ENCODE measurements at places on chromosomes 1 and 21.

GRCh38 chr1:86419277-86419903, 4.6 kb upstream of the CLCA2 start:
- no peak for DNase-seq

GRCh38 chr1:247441606-247442005, 16.3 kb downstream of the OR2B11 start:
- no peak for DNase-seq

DNA sequence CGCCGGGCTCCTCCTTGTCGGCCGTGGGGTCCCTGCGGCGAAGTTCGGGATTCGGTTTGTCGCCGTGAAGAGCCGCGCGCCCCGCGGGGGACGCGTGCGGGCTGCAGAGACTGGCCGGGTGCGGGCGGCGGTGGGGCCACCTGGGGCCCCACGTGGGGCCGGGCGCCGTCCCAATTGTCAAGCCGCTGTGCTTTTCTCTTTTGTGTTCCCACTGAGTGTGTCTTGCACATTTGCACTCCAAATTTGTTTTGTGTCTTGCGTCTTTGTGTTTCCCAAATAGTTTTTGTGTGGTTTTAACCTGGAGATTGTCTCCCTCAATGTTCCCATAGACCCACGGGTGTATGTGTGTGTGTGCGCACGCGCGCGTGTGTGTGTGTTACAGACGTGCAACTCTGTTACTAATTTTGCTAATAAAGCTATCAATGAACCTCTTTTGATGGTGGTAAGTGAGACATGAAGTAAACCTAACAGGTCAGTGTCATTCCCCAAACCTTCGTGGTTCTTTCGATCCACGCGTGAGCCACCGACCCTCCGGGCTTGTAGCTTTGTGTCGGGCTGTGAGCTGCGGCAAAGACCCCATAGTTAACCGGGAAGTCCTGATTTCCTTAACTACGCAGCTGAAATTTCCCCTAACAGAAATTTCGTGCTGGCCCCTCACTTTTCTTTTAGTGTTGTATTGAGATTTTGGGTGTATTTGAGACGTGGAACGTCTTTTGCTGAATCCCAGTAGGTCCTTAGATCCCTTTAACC, 708 bp downstream of the PRDM2 start:
- DNase-seq: no peak

DNA sequence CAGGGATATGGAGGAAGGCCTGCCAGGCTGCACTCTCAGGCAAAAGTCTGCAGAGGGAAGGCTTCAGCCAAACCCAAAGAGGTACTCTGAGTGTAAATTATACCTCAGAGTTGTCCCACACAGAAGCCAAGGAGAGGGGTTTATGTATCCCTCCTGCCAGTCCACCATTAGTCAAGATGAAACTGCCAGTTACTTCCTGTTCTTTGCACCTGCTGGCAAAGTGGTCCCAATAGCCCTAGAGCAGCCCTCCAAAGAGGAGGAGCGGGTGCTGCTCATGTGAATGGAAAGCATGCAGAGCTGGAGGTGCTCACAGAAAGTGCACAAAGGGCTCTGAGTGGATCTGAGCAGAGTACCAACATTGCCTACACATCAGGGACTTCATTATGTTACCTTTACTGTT, 37.1 kb upstream of the MCOLN3 start:
- no peak for DNase-seq

GRCh38 chr1:87989346-87989745, 660.7 kb downstream of the LMO4 start:
- DNase-seq: no peak

DNA sequence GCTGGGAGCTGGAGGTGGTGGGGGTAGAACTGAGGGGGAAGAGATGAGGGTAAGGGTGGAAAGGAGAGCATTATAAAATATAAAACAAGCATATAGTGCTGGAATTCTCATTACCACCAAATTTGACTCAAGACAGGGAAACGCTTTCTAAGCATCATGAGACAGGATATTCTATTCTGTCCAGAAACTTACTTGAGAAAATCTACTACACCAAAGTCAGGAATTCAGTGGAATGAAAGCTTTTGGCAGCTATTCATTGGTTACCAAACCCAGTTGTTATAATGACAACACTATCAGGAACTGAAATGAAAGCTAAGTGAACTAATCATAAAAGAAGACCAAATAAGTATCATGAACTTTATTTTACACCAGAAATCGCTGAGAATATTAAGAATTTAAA, 14.5 kb downstream of the AIDA start:
- no peak for DNase-seq

- no peak for DNase-seq
These were observed 312.7 kb upstream of the USP24 start for GRCh38 chr1:55527831-55528230.

GRCh38 chr1:221748981-221749380, 7.1 kb upstream of the DUSP10 start:
- no peak for DNase-seq

GRCh38 chr1:62327360-62328055, 8.3 kb upstream of the KANK4 start:
- peak; percentile 89 for DNase-seq

- DNase-seq: peak; percentile 66
These were observed 812 bp upstream of the ARF1 start for GRCh38 chr1:228081578-228082213.

DNA sequence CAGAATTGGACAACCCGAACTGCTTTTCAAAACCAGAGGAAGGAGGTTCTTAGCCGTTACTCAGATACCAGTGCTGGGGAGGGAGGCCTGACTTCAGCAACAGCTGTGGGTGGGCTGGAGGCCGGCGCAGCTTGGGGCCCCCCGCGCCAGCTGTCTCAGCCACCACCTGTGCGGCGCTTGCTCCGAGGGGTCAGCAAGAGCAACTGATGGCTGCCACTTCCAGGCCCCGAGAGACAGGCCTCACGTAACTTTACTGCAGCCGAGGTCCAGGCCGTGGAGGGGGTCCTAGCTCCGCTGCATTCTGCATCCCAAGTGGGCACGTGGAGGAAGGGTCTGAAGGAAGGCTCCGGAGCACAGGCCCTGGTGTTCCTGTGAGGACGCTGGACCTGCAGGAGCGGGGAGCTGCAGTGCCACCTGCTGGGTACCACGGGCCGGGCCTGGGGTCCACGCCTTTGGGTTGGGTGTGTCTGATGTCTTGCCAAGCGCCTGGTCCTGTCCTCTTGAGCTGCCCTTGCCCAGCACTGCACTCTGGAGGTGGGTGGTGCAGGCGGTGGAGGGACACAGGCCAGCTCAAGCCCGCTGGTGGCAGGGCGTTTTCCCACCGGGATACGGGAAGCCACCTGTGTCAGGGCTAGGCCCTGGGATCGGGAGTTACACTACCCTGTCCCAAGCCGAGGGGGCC, 9.8 kb downstream of the THAP3 start:
- DNase-seq: no peak

DNA sequence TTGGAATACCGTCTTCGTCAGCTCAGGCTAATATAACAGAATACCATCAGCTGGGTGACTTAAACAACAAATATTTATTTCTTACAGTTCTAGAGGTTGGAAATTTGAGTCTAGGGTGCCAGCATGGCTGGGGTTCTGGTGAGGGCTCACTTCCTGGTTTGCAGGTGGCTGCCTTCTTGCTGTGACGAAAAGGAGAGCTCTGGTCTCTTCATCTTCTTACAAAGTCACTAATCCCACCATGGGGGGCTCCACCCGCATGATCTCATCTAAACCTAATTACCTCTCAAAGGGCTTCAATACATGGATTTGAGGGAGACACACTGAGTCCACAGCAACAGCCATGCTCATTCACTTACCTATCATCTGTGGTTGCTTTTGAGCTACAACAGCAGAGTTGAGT, 78.3 kb downstream of the PSMG1 start:
- no peak for DNase-seq

- no peak for DNase-seq
These were observed 15.9 kb downstream of the ERRFI1 start for GRCh38 chr1:8010080-8010664.

DNA sequence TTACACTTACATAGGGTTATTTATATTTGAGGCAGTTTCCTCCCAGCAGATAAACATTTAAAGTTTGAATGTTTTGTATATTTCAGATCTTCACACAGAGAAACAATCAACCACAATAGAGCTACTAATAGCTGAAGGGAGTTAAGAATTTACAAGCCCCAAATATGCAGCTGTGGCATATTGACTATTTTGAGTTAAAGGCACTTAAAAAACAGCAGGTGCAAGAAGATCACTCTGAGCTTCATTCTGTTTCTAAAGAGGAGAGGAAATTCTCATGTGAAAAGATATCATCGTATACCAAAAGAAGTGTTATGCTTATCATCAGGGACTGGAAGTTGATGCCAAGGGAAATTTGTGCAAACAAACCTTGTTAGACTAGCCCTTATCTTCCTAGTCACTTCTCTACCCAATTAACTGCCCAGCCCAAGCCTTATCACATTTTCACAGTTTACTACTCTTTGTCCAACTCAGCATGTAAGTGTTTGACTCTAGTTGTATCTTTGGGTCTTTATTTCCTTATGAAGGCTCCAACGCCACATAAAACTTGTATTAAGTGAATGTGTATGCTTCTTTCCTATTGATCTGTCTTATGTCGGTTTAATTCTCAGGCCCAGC, 66.3 kb upstream of the COG2 start:
- DNase-seq: no peak

DNA sequence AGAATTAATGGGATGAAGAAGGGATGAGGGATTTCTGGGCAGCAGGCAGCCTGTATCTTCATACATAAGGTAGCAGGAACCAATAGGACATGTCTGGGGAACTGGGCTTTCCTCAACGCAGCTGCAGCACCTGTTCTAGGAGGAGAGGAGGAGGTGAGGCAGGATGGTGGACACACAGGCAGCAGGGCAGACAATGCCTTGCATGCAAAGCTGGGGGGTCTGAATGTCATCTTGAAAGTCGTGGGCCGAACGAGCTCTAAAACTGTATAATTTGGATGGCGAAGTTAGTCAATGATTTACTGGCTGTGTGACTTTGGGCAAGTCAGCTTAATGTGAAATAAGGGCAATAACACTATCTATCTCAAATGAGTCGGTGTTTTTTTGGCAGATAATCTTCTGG, 124.4 kb downstream of the BEND5 start:
- no peak for DNase-seq

DNA sequence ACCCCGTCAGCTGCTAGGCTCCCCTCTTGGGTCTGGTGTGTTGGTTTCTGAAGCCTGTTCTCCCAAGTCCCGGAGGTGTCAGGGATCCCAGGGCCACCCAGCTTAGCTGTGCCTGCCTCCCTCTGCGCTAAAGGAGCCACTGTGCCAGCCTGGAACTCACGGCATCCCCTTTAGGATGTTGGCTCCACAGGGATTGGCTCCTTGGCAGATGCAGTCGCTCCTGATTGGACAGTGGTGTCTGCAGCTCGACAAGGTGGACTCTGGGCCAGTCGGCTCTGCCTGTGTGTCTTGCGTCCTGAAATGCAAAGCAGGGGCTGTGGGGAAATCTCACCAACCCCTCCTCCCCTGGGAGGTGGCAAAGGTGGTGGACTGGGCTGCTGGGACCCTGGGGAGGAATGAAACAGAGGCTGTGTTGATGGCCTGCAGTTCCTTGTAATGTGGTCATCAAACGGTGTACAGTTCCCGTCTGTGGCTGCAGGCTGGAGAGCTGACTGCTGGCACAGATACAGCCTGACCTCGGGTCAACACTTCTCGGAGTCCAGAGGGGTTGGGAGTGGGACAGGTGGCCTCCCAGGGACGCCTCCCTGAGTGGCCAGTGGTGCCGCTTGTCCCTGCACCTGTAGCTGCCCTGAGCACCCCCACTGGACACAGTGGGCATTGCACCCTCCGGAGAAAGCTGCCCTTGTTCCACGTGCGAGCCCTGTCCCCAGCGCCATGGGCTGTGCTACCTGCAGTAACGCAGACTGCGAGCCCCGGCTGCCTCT, 11.5 kb upstream of the KCNAB2 start:
- peak; percentile 86 for DNase-seq

GRCh38 chr1:159996653-159997052, 35.1 kb downstream of the PIGM start:
- DNase-seq: no peak

- no peak for DNase-seq
These were observed 124.6 kb downstream of the NRDC start for GRCh38 chr1:51753969-51754368.

DNA sequence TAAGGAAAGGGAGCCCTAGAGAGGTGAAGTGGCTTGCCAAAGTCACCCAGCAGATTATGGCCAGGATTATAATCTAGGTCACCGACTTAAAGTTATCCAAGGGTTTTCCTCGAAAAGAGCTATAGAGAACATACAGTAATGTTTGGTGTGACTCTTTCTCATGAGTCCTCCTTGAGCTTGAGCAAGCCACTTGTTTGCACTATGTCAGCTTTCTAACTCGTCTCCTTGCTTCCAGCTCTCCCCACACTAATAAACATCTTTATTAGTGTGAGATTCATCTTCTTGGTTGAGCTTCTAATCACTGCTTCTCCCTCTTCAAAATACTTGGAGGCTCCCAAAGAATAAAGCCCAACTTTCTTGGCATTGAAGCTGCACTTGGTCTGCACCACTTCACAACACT, 390.0 kb upstream of the USP24 start:
- no peak for DNase-seq

- DNase-seq: no peak
These were observed 20.8 kb upstream of the FAM3B start for GRCh38 chr21:41295721-41296254.

- DNase-seq: no peak
These were observed 55.9 kb downstream of the ARHGEF16 start for GRCh38 chr1:3510136-3510955.

- DNase-seq: no peak
These were observed 129.9 kb downstream of the SLC30A10 start for GRCh38 chr1:219798283-219799030.

DNA sequence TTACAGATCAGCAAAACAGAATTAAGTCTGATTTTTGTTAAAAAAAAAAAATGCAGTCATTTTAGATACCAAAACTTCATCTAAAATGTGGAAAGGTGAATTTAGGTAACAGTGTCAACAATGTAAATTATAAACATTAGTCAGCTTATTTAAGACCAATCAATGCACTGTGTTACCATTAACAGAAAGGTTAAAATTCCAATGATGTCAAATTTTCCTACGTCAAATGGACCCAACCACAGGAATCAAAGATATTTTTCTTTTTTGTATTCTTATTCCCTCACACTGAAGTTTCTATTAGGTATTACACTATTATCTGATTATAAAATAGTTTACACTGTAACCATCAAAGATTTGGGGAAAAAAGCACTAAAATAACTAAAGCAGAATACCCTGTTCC, 6.5 kb downstream of the ARHGAP29 start:
- no peak for DNase-seq

- DNase-seq: no peak
These were observed 479.9 kb upstream of the BRINP3 start for GRCh38 chr1:190957565-190957964.

DNA sequence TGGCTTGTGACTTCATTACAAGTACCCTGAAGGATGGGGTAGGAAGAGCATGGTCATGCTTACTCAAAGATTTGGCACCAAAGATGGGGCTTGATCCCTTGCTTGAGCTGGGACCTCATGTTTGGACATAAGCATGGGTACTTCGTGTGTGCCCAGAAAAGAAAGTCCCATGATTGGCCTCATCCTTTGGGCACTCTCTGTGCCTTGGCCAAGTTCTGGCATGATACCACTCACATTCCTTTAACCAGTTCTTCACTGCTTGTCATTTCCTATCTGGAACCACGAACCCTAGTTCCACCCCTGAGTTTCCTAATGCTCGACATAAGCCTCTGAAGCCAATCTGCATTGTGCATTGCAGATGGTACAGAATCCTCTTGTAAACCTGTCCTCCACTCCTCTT, 107.0 kb downstream of the NAV1 start:
- DNase-seq: no peak

Data from SK-N-DZ (cell line).